NCI-H1092 treated with DMSO at 0.1 percent for 48 hours (cell line): ENCODE measurements at places on chromosomes 3 and 15.

DNA sequence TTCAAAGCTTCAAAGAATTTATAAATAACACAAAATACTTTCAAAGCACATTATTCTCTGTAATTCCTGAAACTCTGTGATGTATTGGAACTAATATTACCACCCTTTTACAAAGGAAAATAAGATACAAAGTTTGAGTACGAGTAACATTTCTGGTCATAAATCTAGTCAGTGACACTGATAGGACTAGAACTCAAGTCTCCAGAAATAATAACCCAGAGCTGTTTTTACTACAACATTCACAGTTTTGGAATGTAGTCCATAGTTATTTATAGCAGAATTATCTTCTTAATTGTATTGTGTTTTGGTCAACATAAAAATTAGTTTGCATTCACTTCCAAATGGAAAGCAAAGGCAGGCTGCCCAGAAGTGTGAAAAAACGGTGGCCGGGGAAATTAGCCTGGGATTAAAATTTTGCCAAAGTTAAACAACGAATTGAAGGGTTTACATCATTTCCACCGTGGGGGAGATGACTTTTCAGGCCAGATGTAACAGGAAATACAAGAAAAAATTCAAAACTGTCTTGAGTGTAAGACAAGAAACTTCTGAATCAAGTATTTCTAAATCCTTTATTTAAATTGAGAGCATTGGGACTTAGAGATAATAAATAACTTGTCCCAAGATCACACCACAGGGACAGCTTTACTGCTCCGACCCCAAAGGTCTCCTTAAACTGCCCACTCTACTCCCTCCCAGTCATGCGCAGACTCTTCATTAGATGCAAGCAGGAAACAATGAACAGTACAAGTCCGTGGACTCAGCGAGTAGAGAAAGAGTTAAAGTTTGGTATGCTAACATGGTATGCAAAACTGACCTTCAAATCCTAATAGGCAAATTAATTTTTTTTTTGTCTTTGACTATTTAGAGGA lies 74.3 kb upstream of the VGLL4 start:
- no peak for DNase-seq

GRCh38 chr3:126854666-126855065 lies 128.2 kb upstream of the PLXNA1 start:
- no peak for DNase-seq

- no peak for DNase-seq
Observed at GRCh38 chr3:5489536-5489935, 302.0 kb downstream of the EDEM1 start.

DNA sequence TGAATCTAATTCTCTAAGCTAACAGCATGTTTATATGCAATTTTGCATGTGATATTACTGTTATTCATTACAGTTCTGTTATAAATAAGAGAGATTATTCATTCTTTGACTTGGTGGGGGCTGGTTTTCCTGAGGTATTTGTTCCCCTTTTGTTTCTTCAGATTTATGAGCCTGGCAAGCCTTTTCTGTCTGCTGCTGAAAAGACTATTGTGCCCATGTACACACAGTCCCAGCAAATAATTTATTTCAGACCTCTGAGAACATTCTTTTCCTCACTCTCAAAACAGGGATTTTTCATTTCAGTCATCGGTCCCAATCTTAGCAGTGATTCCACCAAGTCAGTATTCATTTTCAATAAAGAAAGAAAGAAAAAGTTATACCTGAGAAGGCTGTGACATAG lies 716.8 kb downstream of the NSUN3 start:
- DNase-seq, result no peak

GRCh38 chr3:73215281-73215680 lies 153.8 kb downstream of the EBLN2 start:
- DNase-seq, result no peak

GRCh38 chr3:44966795-44967278 lies 9.1 kb downstream of the ZDHHC3 start:
- DNase-seq, result no peak

- DNase-seq, result no peak
Observed at GRCh38 chr3:176651622-176652021, 545.7 kb downstream of the TBL1XR1 start.

GRCh38 chr15:90819390-90819789 lies 49.0 kb upstream of the FURIN start:
- no peak for DNase-seq

- no peak for DNase-seq
Observed at GRCh38 chr3:117932441-117932840, 1102.2 kb downstream of the IGSF11 start.

- DNase-seq, result no peak
Observed at GRCh38 chr15:90914305-90915080, 11.4 kb downstream of the MAN2A2 start.

DNA sequence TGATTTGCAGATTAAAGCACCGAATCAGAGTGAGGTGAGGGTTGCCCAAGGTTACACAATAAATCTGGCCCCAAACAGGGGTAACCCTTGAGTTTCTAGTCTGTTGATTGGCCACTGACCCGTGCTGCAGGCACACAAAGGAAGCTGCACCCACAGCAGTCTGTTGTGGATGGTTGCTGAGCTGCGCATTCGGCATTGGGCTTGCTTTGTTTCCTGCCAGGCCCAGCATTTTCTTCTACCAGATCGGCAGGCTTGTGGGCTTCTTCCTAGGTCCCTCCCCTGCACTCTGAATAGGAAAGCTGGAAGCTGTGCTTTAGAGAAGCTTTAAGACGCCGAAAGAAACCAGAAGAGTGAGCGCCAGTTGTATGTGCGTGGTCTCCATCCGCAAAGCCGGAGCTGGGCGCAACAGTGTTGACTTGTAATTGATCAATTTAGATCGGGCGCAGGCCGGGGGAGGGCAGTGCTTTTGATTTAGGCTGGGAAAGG lies 12.1 kb downstream of the B3GNT5 start:
- DNase-seq, result peak; percentile 13
